ENCODE measurements at places on chromosomes 5 and 9.

DNA sequence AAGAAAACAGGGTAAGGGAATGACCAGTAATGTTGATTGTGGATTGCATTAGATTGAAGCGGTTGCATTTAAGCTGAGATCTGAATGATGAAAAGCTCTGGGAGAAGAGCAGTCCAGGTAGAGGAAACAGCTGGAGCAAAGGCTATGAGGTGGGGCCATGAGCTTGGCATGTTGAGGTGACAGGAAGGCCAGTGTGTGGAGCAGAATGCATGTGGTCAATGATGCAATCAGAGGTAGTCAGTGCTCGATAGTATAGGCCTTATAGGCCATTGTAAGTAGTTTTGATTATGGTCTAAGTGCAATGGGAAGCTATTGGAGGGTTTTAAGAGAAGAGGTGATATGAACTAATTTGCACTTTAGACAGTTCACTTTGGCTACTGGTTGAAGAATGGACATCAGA is 270.4 kb downstream of the ARHGAP26 start:
- no peak for DNase-seq

GRCh38 chr5:159564031-159564430 is 233.7 kb upstream of the IL12B start:
- no peak for DNase-seq

- no peak for DNase-seq
These were observed 91.9 kb downstream of the CEMIP2 start for GRCh38 chr9:71676460-71676859.

- no peak for DNase-seq
These were observed 842 bp downstream of the TMED7 start for GRCh38 chr5:115624994-115625393.

GRCh38 chr9:127092041-127092608 is 30.3 kb downstream of the ANGPTL2 start:
- no peak for DNase-seq

- DNase-seq = no peak
These were observed 57.6 kb downstream of the JAK2 start for GRCh38 chr9:5042661-5043178.

GRCh38 chr5:93395971-93396379 is 185.0 kb downstream of the NR2F1-AS1 start:
- DNase-seq = no peak

DNA sequence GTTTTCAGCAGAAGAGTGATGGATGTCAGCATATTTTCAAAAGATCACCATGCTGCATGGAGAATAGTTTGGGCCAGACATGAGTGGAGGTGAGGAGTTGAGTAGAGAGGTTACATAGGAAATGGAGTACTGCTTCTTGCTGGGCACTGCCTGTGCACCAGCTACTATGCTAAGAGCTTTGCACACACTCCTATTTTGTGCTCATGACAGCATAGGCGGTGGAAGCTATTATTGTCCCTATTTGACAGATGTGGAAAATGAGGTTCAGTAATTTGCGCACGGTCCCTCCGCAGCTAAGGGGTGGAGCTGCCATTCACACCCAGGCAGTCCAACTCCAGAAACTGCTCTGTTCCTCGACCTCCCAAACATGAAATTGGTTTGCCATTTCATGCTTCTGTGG is 67.8 kb downstream of the ENTREP1 start:
- no peak for DNase-seq

Data from NCI-H1417 treated with DMSO at 0.1 percent for 48 hours (cell line).